ENCODE measurements at places on chromosomes 2 and 18.

DNA sequence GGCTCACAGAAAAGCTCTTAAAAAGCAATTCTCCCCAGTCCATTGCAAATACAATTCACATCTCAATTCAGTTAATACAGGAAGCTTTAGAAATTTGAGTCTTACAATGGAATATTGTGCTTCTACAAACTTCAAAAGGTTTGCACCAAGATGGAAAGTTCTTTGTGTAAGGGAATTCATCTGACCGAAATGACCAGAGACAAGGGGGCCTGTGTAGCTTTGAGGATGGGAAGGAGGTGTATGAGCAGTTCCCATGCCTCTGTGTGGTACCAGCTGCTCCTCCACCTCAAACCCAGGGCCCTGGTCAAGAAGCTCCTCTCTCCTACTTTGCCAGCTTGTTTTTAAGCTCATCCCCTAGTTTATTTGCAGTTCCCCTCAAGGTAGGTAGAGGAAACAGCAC is 312.8 kb upstream of the PKDCC start:
- no peak for DNase-seq

DNA sequence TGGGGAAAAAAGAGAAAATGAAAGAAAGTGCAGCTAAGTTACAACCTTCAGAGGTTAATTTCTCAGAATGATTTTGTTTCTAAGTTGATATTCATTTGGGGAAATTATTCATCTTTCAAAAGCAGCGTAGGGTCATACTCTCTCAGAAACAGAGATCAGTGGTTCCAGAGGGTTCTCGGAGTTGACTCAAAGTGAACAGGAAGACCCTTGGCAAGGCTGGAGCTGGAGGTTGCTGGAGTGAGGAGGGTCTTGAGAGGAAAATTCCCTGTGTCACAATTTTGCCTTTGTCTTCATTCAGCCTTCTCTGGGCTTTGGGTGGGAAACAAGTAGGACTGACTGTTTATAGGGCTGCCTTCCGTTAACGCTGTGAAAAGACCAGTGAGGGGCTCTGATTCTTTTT is 168.2 kb downstream of the ICOS start:
- DNase-seq, result no peak

DNA sequence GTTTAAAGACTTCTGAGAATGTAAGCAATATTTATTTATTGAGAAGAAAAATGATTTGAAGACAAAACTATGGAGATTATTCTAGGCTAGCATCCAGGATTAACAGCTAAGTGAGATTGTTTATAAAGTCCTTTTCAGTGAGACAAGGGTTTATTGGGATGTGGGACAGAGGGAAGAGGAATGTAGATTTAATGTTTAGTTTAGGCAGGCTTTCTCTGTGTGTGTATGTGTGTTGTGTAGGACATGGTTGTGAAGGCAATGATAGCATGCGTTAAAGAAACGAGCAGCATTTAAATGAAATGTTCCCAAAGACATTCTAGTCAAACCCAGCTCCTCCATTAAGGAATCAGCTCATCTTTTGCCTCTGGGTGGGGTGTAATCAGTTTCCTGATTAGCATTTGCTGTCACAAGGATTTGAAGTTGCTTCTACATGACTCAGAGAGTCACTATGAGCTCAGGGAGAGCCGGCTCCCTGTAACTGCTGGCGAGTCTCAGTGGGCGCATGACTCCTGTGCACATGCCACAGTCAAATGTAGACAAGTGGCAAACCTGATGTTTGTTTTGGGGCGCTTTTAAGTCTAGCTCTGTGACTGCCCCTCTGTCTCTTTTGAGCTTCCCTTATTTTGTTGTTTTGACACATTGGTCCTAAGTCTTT is 442.2 kb upstream of the CELF4 start:
- no peak for DNase-seq

- no peak for DNase-seq
Measured at GRCh38 chr2:222393733-222394267, 30.5 kb upstream of the SGPP2 start.

DNA sequence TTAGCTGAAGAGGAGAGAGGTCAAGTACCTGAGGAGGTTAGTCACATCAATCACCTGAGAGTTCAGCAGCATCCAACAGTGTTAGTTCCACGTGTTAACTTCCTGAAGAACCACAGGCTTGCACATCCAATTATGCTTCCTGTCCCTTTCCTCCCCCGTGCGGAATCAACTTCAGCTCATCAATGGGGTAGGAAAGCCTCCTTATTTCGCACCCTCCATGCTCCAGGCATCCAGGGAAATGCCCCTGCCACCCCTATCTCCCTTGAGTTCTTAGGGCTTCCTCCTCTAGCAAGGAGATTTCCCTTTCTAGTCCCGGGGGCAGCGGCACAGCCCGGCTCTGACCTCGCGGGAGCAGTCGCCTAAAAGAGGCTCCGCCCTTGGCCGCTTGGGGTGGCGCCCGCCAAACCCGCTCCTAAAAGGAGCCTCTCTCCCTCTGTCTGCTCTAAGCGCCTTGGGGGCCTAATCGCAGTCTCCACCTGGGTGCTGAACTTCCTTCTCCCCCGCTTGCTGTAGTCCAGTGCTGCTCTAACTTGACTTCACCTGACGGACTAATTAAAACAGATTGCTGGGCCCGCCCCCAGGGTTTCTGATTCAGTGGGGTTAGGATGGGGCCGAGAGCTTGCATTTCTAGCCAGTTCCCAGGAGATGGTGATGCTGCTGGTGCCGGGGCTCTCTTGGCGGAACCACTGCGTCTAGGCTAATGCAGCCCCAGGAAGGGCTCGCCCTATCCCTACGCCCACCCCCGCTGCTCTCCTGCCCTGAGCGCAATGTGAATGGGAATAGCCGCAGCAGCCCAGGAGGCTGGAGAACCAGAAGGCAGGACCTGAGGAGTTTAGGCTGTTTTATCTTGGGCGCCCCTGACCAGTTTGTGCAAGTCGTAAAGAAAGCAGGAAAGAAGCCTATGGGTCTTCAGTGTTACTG is 3.4 kb upstream of the TET3 start:
- no peak for DNase-seq

- DNase-seq, result no peak
Measured at GRCh38 chr2:21710496-21710895, 586.7 kb downstream of the TDRD15 start.

Measured in BJ (cell line).